ENCODE measurements at places on chromosomes 7 and 10.

GRCh38 chr10:31605861-31606525, 287.0 kb downstream of the ZEB1 start:
- no peak for DNase-seq

- DNase-seq = no peak
Observed at GRCh38 chr7:134726581-134726980, 52.9 kb upstream of the CALD1 start.

GRCh38 chr10:37952043-37952755, 24.2 kb downstream of the ZNF25 start:
- DNase-seq = no peak

GRCh38 chr7:51300762-51301674, 15.6 kb downstream of the COBL start:
- no peak for DNase-seq

DNA sequence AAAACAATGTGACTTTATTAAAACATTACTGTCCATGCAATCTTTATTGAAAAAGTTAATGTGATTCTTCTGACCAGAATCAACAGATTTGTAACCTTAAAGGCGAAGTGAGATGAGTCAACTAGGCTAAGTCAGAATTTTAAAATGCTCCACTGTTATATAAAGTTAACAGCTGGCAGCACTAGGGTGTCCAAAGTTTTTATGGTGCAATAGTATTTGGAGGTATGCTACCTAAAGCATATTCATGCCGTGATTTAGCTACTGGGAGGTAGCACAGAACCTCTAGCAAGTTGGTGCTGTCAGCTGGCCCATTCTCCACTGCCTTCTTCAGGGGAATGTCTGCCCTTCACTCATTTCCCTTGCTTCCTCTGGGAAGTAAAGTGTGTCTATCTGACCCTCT, 126.7 kb downstream of the RAPGEF5 start:
- no peak for DNase-seq

Measured in T follicular helper cell (primary cell).